ENCODE measurements at places on chromosomes 2 and 18.

DNA sequence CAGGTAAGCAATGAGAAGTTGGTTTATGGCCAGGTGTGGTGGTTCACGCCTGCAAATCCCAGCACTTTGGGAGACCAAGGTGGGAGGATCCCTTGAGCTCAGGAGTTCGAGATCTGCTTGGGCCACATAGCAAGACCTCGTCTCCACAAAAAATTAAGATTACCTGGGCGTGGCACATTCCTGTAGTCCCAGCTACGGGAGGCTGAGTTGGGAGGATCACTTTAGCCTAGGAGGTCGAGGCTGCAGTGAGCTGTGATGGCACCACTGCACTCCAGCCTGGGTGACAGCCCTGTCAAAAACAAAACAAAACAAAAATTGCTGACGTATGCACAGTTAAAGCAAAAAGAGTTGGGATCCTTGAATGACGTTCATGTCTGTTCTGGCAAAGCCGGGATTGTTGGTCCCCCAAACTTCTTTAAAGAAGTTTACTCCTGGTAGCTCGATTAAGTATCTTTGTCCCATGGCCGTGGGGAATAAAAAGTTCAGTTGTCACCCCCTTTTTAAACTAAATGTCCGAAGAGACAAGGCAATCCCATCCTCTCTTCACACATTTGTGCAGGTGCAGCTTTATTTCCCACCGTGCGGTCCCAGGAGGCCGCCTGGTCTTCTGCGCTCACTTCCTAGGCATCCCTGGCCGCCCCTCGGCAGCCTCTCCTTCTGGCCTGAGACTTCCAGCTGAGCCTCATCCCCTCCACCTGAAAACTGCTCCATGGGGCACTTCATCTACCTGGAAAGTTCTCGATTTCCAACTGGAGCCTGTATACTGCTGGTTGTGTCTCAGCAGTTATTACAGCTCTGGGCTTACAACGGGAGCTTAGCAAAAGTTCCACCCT lies 762 bp upstream of the SPOPL start:
- H3K4me1 ChIP-seq: peaks cover 28% of the 10 kb centered on the region
- H3K27ac ChIP-seq: peak overlapping the region; percentile 74
- DNase-seq: no peak
- no peaks in the 10 kb centered on the region for H3K27me3 ChIP-seq
- peak overlapping the region; percentile 96 for H3K4me3 ChIP-seq

- DNase-seq: no peak
- H3K27ac ChIP-seq: no peak overlapping the region
- H3K4me3 ChIP-seq: no peak overlapping the region
- no peaks in the 10 kb centered on the region for H3K4me1 ChIP-seq
Observed at GRCh38 chr2:170009209-170009608, 168.7 kb upstream of the MYO3B start.

- peaks cover 21% of the 10 kb centered on the region for H3K27me3 ChIP-seq
- H3K27ac ChIP-seq: no peak overlapping the region
- no peaks in the 10 kb centered on the region for H3K36me3 ChIP-seq
- no peak overlapping the region for H3K4me3 ChIP-seq
- no peaks in the 10 kb centered on the region for H3K4me1 ChIP-seq
Observed at GRCh38 chr2:221109552-221109951, 462.6 kb downstream of the EPHA4 start.

DNA sequence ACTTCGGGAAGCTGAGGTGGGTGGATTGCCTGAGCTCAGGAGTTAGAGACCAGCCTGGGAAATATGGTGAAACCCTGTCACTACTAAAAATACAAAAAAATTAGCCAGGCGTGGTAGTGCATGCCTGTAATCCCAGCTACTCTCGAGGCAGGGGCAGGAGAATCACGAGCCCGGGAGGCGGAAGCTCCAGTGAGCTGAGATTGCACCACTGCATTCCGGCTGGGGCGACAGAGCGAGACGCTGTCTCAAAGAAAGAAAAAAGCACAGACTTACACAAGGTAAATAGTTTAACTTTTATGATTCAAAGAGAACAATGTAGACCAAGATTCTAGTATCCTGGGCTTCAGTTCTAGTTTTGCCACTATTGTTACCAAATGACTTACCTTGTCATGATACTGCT lies 37.4 kb downstream of the NCKAP1 start:
- no peak overlapping the region for H3K27ac ChIP-seq
- H3K27me3 ChIP-seq: no peaks in the 10 kb centered on the region
- no peak for DNase-seq
- H3K36me3 ChIP-seq: peaks cover 5% of the 10 kb centered on the region
- H3K4me1 ChIP-seq: peaks cover 5% of the 10 kb centered on the region

GRCh38 chr2:138620431-138620830 lies 118.9 kb downstream of the SPOPL start:
- no peak overlapping the region for H3K27ac ChIP-seq
- no peaks in the 10 kb centered on the region for H3K36me3 ChIP-seq
- no peaks in the 10 kb centered on the region for H3K4me1 ChIP-seq
- peaks cover 55% of the 10 kb centered on the region for H3K27me3 ChIP-seq

- H3K4me3 ChIP-seq: no peak overlapping the region
- no peak overlapping the region for H3K27ac ChIP-seq
- H3K4me1 ChIP-seq: no peaks in the 10 kb centered on the region
- peaks cover 46% of the 10 kb centered on the region for H3K27me3 ChIP-seq
Observed at GRCh38 chr2:15816226-15816625, 124.1 kb upstream of the MYCN start.

GRCh38 chr2:194327196-194327888 lies 1329.7 kb upstream of the SLC39A10 start:
- no peak for DNase-seq
- no peaks in the 10 kb centered on the region for H3K4me1 ChIP-seq
- H3K27ac ChIP-seq: no peak overlapping the region
- no peaks in the 10 kb centered on the region for H3K27me3 ChIP-seq
- no peak overlapping the region for H3K4me3 ChIP-seq

GRCh38 chr2:14903709-14904374 lies 271.3 kb downstream of the LRATD1 start:
- H3K36me3 ChIP-seq: no peaks in the 10 kb centered on the region
- H3K27me3 ChIP-seq: peaks cover 2% of the 10 kb centered on the region
- H3K27ac ChIP-seq: no peak overlapping the region
- H3K4me3 ChIP-seq: no peak overlapping the region
